ENCODE measurements at places on chromosomes 2 and 18.

DNA sequence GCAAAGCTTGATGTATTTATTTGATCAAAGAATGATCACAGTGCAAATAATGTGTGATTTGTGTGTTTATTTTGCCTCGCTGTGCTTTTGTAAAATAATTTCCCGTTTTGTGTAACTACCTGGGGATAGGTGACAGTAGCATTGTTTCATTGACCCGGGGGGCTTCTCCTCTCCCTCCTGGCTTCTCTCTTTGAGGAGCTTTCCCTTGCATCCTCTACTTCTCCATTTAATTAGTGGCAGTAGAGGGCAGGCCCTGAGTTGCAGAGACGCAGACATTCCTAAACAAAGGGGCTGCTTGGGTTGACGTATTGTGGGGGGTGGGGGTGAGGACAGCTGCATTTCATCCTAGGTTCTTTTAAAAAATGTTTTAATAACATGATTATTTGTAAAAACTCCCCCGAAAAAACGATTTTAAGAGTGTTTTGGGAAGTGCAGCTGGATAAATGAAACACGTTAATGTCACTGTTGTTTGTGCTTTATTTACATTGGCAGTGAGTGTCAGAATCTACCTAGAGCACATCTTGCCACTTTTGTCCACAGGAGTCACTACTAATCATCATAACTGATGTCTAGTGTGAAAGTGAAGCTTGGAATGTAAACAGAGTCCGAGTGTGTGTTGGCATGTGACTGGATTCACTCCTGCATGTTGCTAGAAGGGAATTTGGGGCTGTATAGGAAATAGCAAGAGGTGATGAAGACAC is 2.2 kb downstream of the NEDD4L start:
- peak; percentile 10 for DNase-seq

- no peak for DNase-seq
Observed at GRCh38 chr18:40995529-40995928, 959.5 kb upstream of the PIK3C3 start.

- DNase-seq, result no peak
Observed at GRCh38 chr2:34368304-34368703, 769.2 kb upstream of the FAM98A start.

DNA sequence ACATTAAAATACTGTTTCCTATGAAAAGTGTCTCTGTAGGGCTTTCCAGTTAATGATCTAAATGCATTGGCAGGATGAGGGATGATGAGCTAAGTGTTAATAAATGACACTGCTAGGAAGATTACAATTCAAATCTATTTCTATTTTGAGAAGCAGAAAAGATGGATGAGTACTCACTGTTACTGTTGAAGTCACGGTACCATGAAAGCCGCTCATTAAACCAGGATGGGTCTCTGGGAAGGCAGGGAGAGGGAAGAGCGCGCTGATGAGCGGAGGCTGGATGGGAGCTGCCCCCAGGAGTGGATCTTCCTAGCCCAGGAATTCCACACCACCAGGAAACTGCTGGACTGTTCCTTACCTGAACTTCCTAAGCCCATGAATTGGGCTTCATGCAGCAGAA is 27.1 kb upstream of the TXNDC2 start:
- no peak for DNase-seq

DNA sequence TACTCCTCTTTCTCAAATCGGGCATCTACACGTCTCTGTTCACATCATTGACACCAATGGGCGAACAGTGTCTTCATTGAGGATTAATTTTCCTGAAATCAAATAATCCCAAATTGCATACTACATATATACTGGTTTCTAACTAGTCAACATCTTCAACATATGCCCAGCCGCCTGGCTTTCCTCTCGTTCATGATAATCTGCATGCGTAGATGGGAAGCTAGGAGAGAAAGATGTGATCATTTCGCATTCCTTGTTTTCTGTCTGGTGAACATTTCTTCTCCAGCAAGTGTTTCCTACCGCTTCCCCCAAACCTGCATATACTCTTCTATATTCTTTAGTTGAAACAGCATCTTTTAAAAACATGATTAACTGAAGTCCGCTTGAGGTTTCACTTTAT is 7.4 kb downstream of the TWIST2 start:
- DNase-seq, result peak; percentile 52

- DNase-seq, result no peak
Observed at GRCh38 chr2:226304308-226304707, 495.3 kb downstream of the IRS1 start.

DNA sequence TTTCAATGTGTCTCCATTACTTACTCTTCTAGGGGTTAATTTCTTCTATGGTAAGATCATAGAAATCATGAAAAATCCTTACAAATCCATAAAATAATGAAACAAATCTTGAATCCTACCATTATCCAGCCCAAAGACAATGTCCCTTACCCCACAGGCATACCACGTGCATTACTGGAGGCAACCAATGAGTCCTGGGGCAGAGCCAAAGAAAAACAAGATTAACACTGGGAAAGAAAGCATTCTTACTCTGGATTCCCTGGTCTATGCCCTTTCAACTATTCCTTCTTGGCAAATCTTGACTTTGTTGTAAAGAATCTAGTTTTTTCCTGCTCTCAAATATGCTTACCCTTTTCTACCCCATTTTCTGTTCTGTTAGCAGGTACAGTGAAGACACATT is 3.1 kb upstream of the GALNT1 start:
- DNase-seq, result no peak

GRCh38 chr2:83069724-83070123 is 1389.4 kb downstream of the SUCLG1 start:
- peak; percentile 41 for DNase-seq

- DNase-seq, result peak; percentile 65
Observed at GRCh38 chr2:44955593-44956392, 14.3 kb downstream of the SIX3 start.
